ENCODE measurements at places on chromosomes 1 and 21. TPM values are rescaled to one million over a fixed set of nuclear protein-coding genes. Genes with fewer than 3 reads are reported as not detected.

Gene ROR1
- total RNA-seq: under 0.01 TPM

DNA sequence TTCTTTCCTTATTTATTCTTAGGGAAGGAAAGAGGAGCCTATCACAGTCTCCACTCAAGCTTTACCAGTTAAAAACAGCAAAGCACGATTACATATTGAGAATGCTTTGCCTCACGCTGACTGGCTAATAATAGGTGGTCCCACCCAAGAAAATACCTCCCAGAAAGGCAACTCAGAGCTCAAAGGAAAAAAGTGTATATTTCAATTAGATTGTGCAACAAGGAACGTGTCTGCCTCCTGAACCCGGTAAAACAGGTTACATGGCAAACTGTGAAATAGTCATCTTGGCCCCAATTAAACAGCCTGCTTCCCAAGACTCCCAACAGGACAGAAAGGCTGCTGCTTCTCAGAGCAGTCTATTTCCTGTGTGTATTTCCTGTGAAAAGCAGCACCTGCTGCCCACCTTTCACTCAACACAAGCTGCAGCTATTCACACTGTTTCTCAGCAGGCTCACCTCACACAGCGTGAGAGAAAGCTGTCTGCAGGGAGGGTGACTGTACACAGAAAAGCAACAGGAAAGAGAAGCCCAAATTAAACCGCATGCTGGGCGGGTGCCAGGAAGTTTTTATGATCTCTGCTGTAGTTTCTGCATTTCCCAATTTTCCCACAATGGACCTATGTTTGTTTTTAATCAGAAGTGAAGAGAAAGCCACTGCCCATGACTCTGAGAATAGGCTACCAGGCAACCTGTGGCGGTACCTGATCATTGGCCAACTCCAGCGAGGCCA is 44.0 kb downstream of the URB1 start:
- DNase-seq: no peak

- DNase-seq: no peak
These were observed 51.1 kb downstream of the DOP1B start for GRCh38 chr21:36207577-36208320.

Gene SPAG17
- total RNA-seq: 0.81 TPM

DNA sequence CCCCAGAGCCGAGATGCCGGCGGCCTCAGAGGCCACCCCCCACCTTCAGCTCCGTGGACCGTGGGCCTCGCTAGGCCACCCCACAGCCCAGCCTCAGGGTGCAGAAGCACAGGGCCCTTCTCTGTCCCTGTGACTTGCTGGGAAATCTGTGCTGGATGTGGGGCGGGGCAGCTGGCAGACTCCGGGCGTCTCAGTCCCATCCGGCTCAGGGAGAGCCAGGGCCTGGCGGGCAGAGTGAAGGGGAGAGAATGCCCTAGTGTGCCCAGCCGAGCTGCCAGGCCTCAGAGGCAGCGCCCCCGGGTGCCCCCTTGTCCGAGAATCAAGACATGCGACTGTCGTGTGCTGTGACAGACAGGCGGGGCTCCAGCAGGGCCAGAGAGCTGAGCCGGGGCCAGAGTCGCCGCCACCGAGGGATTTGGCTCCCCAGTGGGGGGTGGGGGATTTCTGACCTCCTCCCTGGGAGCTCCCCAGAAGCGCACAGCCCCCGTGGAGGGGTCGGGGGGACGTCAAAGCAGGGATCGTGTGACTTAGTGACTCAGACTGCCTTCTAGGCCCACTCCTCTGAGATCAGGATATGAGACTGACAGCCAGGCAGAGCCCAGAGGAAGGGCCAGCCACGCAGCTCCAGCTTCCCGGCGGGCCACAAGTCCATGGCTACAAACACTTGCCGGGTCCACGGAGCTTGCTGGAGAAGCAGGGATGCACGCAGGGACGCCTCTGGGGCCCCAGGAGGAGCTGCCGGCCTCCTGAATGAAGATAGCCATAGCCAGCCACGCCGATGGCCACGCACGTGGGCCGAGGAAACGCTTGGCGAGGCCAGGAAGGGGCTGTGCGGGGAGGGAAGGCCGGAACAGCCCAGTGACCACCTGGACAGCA is 11.9 kb downstream of the COL6A1 start:
- DNase-seq: no peak

GRCh38 chr21:45318556-45319404 is 31.1 kb upstream of the POFUT2 start:
- no peak for DNase-seq

DNA sequence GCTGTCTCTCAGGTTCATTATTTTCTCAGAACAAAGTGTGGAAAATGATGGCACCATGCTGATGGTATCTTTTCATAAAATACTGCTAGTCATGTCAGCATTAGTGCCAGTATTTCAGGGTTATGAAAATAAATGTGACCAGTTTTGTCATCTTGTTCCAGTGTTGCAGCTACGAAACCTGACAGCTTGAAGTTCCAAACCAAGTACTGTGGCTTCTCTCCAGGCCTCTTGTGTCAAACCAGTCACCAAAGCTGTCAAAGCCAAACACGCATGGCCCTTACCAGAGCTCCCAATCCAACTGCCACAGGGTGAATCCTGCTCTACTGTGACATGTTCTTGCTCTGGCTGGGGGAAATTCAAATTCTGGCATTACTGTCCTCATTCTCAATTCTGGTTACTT is 20.7 kb upstream of the EXO1 start:
- no peak for DNase-seq

Gene ZDHHC18
- 23.7 TPM for total RNA-seq

DNA sequence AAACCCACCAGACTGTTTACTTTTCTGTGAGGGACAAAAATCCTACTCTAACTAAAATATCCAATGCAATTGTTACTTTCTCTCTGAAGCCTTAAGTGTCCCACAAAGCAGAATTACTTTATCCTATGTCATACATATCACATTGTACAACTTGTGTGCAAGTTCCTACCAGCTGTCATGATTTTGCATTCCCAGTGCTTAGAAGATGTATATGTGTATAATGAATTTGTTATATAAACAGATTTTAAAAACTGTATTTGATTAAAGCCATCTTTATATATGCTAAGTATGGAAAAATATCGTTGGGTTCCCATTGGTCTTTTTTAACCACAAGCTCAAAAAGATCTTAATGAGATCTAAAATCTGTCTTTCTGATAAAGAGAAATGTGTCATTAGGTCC is 57.0 kb downstream of the DPH5 start:
- DNase-seq: no peak

DNA sequence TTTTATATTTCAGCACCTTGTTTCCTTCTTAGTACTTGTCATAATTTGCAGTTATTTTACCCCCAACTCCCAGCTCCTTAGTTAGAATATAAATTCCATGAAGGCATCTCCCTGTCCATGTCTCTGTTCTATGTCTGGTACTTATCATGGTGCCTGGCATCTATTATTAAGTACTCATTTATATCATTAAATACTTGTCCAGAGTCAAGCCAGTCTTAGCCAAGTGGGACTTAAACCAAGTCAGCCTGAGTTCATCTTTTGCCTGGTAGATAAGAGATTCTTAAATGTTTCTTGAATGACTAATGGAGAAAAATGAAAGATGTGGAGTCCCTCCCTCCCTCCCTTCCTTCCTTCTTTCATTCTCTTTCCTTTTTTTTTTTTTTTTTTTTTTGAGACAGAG is 9.4 kb downstream of the SLC25A44 start:
- DNase-seq: no peak

DNA sequence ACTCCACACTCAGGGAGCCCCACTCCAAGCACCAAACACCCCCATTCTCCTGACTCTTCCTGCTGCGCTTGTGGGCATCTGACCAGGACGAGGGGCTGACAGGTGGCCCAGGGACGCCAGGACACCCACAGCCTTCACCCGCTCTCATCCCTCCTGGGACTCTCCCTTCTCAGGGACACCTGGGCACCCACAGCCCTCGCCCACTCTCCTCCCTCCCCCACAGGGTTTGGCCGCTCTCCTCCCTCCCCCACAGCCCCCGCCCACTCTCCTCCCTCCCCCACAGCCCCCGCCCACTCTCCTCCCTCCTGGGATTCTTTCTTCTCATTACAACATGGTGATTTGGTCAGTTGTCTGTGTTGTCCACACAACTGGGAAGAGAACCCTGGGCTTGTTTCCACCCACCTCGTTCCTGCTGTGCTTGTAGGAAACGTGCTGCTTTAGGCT is 43.4 kb downstream of the PRDM15 start:
- no peak for DNase-seq

GRCh38 chr21:27819299-27819698 is 852.4 kb upstream of the ADAMTS5 start:
- no peak for DNase-seq

DNA sequence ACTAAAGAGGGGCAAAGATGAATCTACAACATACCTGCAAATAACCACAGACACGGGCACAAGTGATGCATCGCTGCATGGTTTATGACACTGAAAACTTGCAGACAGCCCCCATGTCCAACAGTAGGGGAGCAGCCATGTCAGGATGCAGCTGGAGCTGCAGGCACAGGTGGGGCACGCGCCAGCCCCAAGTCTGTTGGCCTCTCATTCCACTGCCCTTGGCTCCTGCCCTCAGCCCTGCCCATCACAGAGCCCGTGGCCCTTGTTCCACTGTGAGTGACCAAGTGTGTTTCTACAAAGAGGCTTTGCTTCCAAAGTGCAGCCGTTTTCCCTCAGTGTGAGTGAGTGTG is 3.2 kb upstream of the PADI4 start:
- DNase-seq: peak; percentile 53

Gene SAMD13
- total RNA-seq: 5.7 TPM

DNA sequence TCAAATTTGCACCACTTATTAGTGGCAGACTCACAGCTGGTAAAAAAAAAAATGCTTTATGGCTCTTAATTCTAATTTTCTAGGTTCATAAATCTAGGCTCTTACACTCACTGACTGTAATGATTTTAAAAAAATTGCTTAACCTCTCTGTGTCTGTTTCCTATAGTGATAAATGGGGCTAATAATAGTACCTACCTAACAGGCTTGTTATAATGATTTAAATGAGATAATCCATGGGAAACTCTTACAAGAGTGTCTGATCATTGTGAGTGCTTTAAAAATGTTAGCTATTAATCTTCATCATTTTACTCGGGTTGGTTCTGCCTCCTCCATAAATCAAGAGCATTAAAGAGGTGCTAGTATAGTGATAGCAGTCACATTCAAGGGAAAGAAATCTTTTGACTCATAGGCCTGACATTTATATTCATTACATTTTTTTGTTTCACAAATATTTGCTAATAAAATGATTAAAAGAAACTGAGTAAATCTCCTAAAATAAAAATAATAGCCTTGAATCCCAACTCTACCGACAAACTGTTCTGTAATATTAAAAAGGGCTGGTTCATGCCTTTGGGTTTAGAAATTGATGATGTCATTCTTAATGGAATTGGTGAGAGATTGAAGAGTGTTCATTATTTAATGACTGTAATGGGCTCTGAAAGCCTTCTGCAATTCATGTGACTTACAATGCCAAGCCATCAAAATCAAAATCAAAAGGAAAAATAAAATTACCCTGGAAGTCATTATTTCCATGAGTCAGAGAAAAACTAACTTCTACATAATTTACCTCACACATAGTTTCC is 93.9 kb upstream of the PALMD start:
- DNase-seq: no peak

GRCh38 chr1:239677362-239677761 is 291.0 kb downstream of the CHRM3 start:
- no peak for DNase-seq

DNA sequence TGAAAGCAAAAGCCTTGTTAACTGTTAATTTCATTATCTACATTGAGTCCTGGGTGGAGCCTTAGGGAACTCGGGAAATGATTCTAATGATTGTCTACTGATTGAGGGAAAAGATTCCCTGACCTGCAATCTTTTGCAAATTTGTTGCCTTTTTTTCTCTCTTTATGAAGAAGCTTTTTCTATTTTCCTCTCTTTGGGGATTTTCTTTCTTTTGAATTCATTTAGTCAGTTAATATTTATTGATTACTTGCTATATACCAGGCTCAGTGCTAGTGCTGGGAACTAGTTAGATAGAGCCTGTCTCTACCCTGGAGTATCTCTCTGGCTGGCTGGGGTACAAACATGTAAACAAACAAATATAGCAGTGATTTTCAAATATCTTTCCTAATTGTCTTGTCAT is 71.2 kb upstream of the CACYBP start:
- no peak for DNase-seq

GRCh38 chr1:185348985-185349384 is 31.9 kb upstream of the IVNS1ABP start:
- no peak for DNase-seq

DNA sequence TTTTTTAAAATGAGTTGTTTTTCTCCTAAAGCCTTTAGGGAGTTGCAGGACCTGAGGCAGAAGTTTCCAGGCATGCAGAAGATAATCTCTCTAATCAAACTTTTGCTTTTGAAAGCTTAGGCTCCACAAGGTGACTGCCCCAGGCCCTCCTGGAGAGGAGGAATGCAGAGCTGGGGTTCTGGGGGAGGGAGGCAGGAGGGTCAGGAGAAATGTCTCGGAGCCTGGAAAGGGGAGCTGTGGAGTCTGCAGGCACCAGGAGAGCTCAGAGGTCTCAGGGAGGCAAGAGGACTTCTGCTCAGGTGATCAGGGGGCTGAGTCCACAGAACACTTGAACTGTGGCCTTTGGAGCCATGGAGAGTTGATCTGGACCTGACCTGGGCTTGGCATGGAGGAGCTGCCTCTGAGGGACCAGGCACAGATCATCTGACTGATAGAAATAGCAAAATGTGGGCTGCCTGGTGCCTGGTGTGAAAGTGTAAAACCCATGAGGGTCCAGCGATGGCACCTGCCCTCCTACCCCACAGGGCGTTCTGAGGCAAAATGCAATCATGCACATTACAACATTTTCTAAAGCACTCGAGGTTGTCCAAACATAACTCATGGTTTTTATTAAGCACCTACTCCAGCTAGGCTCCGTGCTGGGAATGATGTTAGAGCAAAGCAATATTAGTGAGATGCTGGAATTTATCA is 10.0 kb upstream of the ABCG1 start:
- no peak for DNase-seq

DNA sequence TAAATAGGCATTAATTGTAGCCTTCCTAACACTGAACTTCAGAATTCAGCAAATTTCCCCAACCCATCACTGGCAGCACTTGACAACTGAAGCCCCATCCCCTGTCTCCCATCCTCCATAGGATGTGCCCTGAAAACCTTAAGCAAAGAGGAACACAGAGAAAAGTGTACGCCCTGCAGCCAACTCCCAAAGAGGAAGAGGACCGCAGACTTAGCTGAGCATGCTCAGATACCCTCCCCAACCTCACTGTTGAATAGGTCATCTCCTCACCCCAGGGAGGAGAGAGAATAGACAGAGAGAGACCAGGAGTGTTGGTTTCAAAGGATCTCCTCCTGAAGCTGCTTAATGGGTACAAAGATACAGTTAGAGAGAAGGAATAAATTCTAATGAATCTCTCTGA is 50.5 kb downstream of the CD2 start:
- DNase-seq: no peak

Gene CHD5
- total RNA-seq: 0.54 TPM

All from hematopoietic multipotent progenitor cell (in vitro differentiated cells).